Stimulated activated naive CD8-positive, alpha-beta T cell treated with anti-CD3 and anti-CD28 coated beads, Interleukin-15, Interleukin-2, amounts not matched to agents 100 U/mL and 50 U/mL, for 24 hours (primary cell): ENCODE measurements at places on chromosomes 7 and 10.

DNA sequence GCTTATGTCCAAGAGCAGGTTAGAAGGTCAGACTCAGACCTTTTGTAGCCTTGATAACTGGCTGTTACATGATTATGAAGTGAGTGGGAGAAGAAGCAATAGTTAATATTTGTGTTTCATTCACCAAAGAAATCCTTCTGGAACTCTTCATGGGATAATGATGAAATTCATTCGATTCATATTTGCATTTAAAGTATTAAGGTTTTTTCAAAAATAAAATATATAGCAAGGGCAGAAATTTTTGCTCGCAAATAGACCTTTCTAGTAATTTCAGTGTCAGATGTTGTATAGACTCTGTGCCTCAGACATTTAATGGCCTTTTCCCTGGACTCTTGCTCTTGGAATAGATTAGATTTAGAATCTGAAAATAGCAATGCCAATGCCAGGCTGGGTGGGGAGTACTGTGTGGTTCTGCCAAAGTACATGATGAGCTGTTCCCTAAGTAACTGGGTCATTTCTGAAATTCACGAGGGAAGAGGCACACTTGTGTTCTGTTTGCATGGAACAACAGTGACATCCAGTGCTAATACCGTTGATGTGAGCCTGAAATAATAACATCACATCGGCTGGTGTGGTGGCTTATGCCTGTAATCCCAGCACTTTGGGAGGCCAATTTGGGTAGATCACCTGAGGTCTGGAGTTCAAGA, 119.2 kb downstream of the MBL2 start:
- DNase-seq = no peak

DNA sequence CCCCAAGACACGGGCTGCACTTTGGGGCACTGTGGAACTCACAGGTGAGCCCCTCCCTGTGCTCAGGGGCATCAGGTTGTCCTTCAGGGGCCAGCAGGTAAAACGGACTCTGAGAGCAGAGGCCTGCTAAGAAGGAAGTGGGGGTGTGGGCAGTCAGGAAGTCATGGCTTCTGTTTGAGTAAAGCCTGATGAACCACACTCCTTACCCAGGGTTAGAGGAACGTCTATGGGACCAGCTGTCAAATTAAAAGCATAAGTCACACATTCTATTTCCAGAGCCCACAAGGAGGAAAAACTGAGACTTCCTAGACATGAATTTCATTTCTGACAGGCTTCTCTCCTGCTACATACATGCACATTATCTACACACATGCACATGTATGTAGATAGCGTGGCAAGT, 616.4 kb downstream of the SDK1 start:
- DNase-seq = no peak

DNA sequence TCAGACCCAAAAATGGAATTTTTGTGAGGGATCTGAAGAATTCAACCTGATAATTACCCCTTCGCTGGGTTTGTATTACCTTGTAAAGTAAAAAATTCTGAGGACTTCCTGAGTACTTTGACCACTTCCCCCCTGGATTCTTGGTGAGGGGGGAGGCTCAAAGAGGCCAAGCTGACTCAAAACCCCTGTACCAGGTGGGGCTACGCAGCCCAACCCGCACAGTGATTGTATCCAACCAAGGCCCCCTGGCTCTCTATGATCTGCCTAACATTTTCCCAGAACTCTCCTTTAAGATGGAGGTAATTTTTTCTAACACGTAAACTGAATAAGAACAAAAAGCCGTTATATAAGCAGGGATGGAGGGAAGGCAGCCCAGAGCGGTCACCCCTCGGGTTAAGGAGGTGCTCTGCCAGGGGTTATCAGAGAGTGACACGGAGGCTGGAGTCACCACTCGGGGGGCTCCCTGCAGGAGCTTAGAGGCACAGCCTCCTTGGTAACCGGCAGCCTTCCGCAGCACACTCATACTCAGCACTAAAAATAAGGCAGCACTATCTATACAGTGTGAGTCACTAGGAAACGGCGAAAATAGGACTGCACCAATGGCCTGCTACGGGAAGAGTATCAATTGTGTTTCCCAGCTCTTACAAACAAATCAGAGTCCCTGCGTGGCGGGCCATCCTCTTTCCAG, 255.4 kb downstream of the ELMO1 start:
- no peak for DNase-seq

- no peak for DNase-seq
Observed at GRCh38 chr7:90383422-90383821, 19.8 kb upstream of the CLDN12 start.

GRCh38 chr10:7423521-7423920, 12.7 kb upstream of the SFMBT2 start:
- no peak for DNase-seq

DNA sequence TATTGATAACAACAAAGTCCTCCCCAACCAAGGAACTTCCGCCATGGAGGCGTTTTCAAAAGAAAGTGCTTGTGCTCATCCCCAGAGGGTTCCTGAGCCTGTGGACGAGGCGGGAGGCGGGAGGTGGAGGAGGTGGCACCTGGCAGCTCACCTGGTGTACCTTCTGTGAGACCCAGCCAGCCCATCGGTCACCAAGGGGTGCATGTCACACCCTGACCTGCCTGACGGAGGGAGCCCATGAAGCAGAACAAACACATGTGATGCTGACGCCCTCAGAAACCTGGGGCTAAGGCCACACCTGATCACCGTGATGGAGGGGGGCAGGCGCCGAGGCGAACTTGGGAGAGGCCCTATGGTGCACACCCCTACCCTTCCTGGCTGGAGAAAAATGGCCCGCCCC, 458.8 kb downstream of the DNAJB6 start:
- DNase-seq = no peak

DNA sequence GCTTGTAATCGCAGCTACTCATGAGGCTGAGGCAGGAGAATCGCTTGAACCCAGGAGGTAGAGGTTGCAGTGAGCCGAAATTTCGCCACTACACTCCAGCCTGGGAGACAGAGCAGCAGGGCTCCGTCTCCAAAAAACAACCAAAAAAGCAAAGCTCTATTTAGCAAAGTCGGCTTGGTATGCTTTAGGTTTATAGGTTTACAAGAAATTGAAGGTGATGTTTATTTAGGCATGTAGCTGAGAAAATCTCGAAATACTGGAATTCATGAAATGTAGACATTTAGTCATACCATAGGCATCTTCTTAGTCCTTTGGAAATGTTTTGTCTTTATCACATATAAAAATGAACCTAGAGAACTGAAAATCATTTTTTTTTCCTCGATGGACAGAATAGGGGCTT, 453.8 kb upstream of the ANKRD30A start:
- DNase-seq = no peak

GRCh38 chr10:42896735-42897134, 114.1 kb downstream of the BMS1 start:
- no peak for DNase-seq

GRCh38 chr10:116470768-116471415, 43.2 kb downstream of the PNLIPRP3 start:
- no peak for DNase-seq

GRCh38 chr7:98276241-98276761, 5.2 kb upstream of the BRI3 start:
- DNase-seq = no peak

GRCh38 chr7:90709501-90710465, 113.7 kb downstream of the CDK14 start:
- no peak for DNase-seq

GRCh38 chr7:47788083-47788482, 160.2 kb downstream of the PKD1L1 start:
- DNase-seq = no peak
